ENCODE measurements at places on chromosomes 11 and 22.

DNA sequence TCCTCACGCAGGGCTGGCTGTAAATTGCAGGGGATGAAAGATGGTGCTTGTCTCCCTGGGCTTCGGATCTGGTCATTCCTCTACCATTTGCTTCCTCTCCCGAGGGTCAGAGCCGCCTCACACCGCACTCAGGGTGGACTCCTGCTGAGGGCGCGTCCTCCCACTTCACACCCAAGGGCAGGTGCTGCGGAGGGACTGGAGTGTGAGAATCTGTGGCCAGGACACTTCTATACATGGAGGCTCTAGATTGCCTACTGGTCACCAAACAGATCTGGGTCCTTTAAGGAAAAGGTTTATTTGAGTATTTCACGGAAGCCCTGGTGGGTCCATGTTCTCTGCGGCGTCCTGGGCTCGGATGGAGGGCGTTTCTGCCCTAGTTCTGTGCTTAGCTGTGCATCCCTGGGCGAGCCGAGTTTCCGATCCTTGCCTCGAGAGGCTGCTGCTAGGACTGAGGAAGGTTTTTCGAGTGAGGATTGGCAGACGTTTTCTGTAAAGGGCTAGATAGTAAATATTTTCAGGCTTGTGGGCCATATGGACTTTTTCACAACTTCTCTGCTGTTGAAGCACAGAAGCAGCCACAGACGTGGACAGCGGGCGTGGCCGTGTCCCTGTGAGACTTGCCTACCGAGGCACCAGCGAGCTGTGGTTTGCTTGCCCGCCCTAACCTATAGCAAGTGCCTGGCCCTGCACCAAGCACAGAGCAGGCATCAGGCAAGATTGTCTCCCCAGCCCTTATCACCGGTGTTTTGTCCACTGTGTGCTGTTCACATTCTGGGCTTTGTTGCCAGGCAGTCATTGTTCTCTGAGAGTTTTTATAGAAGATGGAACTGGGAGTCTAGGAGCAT lies 279.0 kb downstream of the TBC1D22A start:
- no peak for DNase-seq

DNA sequence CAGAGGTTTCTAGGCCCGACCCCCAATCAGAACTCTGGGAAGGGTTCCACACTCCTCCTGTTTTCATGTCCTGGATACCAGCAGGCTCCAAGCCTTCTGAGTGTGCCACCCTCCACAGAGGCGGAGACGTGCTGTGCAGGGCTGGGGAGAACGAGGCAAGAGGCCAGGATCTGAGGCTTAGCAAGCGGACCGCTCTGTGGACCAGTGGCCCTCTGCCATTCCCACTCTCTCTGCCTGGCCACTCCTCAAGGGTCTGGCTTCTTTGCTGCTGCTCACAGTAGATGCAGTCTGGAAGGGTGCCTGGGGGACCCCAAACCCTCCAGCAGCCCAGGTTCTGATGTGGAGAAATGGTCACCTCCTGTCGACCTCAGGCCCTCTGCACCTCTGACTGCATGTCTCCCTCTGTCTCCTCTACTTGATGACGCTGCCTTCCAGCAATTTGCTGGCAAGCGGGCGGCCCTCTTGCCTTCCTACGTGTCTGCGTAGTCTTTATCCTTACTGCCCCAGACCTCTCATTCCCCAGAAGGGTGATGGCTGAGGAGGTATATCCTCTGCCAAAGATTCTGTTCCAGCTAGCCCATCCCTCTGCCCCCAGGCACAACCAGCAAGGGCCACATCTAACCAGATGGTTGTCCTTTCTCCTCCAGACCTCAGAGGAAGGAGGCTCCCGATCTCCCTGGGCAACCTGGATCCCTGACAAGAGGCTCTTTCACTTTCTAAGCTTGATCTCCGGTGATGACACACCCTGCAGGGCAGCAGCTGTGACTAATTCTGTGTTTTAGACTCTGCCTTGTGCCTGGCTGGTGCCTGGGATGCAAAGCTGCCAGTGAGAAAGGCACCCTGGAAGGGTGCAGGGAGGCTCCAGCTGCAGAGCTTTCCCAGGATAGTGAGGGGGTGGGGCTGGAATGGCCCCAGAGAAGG lies 87.3 kb downstream of the NAT10 start:
- DNase-seq = no peak

DNA sequence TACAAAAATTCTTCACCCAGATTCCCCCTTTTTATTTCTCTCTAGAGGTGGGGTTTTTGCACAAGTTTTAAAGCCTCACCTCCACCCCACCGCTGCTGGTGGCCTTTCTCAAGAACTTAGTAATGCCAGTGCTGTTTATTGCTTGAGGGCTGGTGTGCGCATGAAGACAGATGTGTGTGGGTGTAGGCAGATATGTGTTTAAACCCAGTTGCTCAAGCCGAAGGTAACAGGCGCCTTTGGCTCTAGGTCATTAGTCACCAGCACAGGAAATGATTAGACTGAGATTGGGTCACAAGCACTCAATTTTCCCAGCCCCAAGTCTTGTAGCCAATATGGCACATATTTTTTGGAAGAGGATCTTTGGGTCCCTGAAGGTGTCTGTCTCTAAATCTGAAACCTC lies 2.7 kb upstream of the CLMP start:
- no peak for DNase-seq

DNA sequence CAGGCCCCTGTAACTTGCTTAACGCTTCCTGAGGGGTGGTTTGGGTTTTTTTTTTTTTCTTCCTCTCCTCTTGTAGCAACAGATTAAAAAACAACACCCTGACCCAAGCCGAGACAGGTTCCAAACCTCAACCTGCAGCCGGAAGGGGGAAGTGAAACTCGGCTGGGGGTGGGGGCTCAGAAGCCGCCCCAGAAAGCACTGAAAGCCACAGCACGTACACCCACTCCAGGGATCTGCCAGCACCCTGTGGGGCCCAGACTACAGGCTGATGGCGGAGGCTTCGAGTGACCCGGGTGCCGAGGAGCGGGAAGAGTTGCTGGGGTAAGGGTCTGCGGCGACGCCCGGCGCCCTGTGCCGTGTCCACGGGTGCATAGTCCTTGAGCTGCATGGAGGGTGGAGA lies at the start of gene LSP1:
TSS of gene LSP1 (plus strand) at position 208 of the 400 bp plus-strand sequence. CDS start at position 269, 61 bp downstream.
- peak; percentile 91 for DNase-seq

DNA sequence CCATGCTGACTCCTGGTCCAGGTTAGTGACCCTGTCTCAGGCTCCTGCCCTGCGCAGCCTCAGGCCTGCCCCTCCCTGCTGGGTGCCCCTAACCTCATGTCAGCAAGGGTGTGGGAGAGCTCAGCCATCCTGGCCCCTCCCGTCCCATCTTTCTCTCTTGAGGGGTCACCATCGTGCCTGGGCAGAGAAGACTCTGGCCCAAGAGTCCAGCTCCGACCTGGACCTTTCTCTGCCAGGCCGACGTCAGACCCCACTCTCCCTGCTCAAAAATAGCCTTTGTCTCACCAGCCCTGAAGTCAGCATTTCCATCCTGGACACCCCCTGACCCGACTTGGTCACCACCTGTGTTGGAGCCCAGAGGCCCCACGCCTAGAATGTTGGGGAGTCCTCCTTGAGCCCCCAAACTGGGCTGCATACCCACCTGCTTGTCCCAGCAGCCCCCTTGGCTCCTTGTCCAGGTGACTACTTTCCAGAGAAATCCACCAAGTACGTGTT lies 4.9 kb downstream of the SCGB1C1 start:
- DNase-seq = peak; percentile 50

DNA sequence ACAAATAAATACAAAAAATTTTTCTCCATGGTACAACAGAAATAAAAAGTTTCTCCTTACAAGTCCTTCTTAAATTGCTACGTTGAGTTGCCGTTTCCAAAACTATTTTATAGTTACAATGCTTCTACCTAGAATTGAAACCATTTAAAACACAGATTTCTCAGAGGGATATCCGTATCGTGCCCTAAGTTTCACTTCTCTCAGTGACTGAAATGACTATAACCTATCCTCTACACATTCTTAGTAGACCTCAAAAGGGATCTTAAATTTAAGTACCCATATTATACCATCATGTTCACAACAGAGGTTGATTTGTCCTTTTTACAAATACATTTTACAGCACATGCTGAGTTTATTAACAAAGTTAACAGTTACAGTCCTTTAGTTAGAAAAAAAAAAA lies 44.1 kb downstream of the USP28 start:
- DNase-seq = no peak

GRCh38 chr11:1448882-1449281 lies 37.7 kb downstream of the MOB2 start:
- DNase-seq = no peak

Measured in activated CD8-positive, alpha-beta memory T cell treated with anti-CD3 and anti-CD28 coated beads for 24 hours (primary cell).